Fibroblast of lung (primary cell): ENCODE measurements at places on chromosomes 11 and 22. TPM values are rescaled to one million over a fixed set of nuclear protein-coding genes. Genes with fewer than 3 reads are reported as not detected.

DNA sequence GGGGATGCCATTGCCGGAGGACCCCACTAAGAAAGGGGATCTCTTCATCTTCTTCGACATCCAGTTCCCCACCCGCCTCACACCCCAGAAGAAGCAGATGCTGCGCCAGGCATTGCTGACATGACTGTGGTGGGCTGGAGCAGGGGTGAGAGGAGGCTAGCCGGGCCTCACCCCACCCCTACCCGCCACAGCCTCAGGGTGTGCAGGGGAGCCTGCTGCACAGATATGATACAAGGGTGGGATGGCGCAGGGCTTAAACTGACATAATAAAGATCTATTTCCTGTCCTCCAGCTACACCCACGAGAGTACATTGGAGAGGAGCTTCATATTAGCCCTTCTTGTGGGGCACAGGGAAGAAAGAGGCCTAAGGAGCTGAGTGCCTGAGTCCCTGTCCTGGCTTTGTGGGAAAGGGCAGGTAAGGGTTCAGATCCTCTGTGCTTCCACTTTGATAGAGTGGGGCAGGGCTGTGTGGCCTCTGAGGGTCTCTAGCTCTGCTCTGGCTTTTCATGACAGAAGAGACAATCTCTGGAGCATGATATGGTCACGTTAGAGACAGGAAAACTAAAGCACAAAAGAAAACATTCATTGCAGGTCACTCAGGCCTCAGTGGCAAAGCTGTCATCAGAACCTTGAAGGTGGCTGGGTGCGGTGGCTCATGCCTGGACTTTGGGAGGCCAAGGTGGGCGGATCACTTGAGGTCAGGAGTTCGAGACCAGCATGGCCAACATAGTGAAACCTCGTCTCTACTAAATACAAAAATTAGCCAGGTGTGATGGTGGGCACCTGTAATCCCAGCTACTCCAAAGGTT lies 12.4 kb downstream of the UCP2 start:
- H3K27me3 ChIP-seq = no peaks in the 10 kb centered on the region
- H3K36me3 ChIP-seq = peaks cover 1% of the 10 kb centered on the region
- no peak overlapping the region for H3K27ac ChIP-seq
- no peak overlapping the region for H3K4me3 ChIP-seq
- H3K4me1 ChIP-seq = peaks cover 7% of the 10 kb centered on the region

DNA sequence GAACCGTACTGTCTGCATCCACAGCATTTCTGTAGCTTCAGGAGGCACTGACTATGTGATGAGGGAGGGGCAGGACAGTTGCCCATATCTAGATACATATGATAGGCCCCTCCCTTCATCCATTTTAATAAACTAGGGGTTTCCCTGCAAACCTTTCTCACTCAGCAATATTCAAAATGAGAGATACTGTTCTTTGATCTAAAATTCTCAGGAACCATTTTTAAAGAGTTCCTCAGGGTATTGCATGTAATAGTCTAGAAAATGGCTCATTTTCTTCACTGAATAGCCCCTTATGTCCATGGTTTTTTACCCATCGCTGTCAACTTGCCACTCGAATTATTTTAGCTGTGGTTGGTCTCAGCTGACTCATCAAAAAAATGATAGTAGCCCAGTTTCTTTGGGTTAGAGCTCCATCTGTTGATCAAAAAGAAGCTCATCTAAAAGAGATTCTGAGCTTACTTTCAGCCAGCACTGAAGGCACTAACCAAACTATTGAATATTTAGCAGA lies 37.0 kb upstream of the DNAJB7 start:
- no peak overlapping the region for H3K4me3 ChIP-seq
- H3K27ac ChIP-seq = no peak overlapping the region
- DNase-seq = peak; percentile 78
- no peaks in the 10 kb centered on the region for H3K36me3 ChIP-seq
- no peaks in the 10 kb centered on the region for H3K27me3 ChIP-seq

DNA sequence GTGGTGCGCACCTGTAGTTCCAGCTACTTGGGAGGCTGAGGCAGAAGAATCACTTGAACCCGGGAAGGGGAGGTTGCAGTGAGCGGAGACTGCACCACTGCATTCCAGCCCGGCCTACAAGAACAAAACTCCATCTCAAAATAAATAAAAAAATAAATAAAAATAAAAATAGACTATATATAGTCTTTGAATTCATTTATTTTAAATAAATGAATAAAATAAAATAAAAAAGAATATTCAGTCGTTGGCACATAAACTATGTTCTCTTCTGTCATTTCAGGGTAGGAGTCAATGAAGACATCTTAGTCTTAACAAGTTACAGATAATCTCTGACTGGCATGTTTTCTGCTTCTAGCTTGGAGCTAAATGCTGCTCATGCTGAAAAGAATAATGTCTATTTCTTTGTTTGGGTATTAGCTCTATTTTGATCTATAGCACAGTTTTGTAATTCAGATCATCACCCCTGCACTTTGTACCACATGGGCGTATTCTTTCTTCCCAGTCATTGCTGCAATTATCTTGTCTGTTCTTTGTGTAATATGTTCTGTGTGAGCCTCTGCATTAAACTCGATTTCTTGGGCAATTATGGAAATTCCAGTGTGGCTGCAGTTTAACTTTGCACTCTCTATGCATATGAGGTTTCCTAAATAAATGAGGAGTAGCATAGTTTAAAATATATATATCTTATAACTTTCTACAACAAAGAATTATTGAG lies 1.4 kb upstream of the MS4A14 start:
- H3K36me3 ChIP-seq = no peaks in the 10 kb centered on the region
- H3K4me1 ChIP-seq = no peaks in the 10 kb centered on the region
- H3K27me3 ChIP-seq = no peaks in the 10 kb centered on the region
- no peak overlapping the region for H3K4me3 ChIP-seq
- DNase-seq = no peak

DNA sequence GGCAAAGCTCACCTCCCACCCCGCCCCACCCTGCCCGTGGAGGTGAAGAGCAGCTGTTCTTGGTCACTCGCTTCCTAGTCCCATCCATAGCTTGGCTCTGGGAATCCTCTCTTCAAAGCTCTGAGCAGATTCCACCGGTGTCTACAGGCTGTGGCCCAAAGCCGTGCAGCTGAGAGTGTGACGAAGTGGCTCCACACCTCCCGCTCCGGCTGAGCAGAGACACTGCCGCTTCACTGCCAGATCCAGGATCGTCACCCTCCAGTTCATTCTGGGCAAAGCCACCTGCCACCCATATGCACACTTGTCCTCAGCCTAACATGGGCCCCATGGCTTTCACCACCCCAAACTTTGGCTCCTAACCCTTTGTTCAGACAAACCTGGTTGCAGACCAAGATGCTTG lies 532.9 kb upstream of the B3GAT1 start:
- H3K27me3 ChIP-seq = no peaks in the 10 kb centered on the region
- H3K36me3 ChIP-seq = no peaks in the 10 kb centered on the region
- H3K27ac ChIP-seq = no peak overlapping the region
- H3K4me3 ChIP-seq = no peak overlapping the region

DNA sequence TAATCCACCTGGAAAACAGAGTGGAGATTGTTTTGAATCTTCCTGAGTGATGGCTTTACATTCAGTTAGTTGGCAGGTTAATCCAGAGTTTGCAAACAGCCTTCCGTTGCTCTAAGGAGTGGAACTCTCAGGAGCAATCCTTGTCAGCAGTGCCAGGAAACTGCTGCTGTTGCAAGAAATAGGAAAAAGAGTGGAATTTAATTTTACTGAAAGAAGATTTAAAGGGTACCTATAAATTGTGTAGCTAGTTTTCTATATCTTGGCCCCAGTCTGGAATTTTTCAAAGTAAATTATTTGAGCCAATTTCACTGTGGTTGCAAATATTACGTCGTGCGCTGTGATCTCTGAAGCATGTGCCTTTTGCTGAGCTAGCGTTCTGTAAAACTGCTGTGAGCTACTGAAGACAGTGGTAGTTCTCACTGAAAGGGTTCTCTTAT lies 55.5 kb upstream of the SLC5A12 start:
- H3K4me3 ChIP-seq = no peak overlapping the region
- H3K27ac ChIP-seq = no peak overlapping the region
- H3K27me3 ChIP-seq = no peaks in the 10 kb centered on the region
- H3K36me3 ChIP-seq = no peaks in the 10 kb centered on the region
- peaks cover 5% of the 10 kb centered on the region for H3K4me1 ChIP-seq

AGBL2 gene
- total RNA-seq = 2.1 and 2.3 TPM in 2 replicates

MMP27 gene
- total RNA-seq = 0.17 TPM in 1 of 2 replicates, not detected in the other

DNA sequence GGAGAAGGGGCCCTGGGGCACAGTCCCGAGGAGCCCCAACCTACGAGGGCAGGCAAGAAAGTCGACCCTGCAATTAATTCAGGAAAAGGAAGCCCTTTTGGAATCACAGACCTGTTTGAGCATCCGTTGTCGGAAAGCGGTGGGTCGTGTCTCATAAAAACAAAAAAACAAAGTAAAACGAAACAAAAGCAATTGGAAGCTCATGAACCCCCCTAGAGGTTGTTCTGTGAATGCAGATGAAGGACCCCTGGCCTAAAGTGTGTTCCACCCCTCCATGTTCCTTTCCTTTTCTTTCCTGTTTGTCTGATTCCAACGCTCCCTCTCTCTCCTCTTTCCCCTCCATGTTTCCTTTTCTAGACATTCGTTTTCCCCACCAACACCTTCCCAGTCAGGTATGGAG lies 203.7 kb downstream of the GRIK4 start:
- peaks cover 12% of the 10 kb centered on the region for H3K4me1 ChIP-seq
- H3K27me3 ChIP-seq = no peaks in the 10 kb centered on the region
- H3K4me3 ChIP-seq = peak overlapping the region; percentile 40

DNA sequence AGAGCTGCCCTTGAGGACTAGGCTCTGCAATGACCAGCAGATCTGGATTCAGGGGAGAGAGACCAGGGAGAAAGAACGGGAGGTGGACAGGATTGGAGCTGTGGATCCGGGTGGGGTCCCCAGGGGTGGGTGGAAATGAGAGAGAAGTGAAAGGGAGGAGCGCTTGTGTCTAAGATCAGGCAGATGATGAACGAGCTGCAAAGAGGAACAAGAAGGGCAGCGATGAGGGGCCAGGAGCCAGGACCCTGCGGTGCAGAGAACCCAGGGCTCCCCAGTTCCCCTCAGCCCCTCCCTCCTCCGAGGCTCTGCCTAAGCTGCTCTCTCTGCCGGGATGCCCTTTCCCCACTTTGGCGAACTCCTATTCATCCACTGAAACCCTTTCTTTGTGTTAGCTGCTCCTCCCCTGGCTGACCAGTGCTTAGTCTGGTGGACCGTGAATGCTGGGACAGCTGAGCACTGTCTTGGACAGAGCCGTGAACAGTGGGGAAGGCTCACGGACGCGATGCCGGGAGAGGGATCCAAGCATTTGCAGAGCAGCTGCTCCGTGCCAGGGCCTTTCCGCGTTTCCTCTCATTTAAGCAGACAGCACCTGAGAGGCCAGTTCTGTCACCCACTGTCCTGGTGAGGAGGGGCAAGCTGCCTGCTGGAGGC lies 35.9 kb downstream of the SHISAL1 start:
- no peak overlapping the region for H3K4me3 ChIP-seq
- no peaks in the 10 kb centered on the region for H3K27me3 ChIP-seq
- DNase-seq = no peak
- no peaks in the 10 kb centered on the region for H3K36me3 ChIP-seq
- no peak overlapping the region for H3K27ac ChIP-seq
- H3K4me1 ChIP-seq = no peaks in the 10 kb centered on the region

DNA sequence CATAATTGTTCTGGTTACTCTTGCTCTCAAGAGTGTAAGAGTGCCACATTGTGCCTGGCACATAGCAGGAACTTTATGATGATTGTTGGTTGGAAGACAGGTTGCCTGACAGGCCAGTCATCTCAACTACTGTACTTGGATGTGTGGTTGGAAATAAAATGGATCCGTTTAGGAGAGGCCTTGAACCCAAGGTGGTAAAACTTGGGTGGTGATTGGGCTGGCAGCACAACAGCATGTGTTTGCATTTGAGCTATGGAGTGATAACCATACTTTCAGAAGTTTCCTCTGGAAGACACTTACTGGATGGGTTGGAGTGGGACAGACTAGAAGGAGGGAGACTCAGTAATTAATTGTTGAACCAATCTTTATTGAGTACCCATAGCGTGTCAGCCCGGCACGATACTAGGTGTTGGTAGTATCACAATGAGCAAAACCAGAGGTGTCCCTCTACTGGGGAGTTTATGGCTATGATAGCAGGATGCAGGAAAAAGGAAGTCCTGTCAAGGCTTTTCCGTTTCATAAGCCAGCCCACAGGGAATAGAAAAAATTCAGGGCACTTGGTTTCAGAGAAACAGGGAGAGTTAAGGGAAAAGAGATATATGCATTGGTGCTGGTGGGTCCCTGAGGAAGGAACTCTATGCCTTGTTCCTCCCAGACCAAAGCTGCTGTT lies 3.1 kb upstream of the TMEM109 start:
- H3K27me3 ChIP-seq = peaks cover 14% of the 10 kb centered on the region
- no peak overlapping the region for H3K27ac ChIP-seq
- peaks cover 3% of the 10 kb centered on the region for H3K4me1 ChIP-seq
- no peaks in the 10 kb centered on the region for H3K36me3 ChIP-seq

PTPN5 gene
- not detected in 2 replicates for total RNA-seq

DNA sequence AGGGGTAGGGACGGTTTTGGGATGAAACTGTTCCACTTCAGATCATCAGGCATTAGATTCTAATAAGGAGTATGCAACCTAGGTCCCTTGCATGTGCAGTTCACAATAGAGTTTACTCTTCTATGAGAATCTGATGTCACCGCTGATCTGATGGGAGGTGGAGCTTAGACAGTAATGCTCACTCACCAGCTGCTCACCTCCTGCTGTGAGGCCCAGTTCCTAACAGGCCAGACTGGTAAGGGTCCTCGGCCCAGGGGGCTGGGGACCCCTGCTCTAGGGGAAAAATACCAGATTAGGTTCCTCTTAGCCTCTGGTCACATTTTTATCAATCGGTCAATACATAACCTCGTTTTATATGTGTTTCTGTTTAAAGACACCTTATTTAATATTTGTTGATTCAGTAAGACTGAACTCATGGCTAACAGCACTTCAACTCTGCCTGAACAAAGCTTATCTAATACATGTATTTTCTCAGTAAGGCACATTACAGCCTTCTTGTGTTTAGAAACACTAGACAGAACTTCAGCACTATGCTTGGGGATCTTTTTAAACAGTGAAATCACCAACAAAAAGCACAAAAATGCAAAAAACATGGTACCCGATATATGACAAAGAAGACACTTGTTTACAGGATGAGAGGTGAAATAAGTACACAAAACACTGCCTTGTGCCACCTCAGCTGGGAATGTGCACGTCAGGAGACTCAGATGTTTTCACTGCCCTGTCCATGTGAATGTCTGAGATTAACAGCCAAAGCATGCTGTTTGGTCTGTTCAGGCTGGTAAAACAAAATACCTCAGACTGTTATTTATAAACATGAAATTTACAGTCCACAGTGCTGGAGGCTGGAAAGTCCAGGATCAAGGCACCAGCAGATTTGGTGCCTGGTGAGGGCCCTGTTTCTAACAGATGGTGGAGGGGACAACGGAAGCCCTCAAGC lies 107.5 kb downstream of the USP35 start:
- no peak for DNase-seq
- H3K27me3 ChIP-seq = no peaks in the 10 kb centered on the region
- H3K36me3 ChIP-seq = no peaks in the 10 kb centered on the region
- no peaks in the 10 kb centered on the region for H3K4me1 ChIP-seq
- no peak overlapping the region for H3K27ac ChIP-seq
- no peak overlapping the region for H3K4me3 ChIP-seq

GRCh38 chr11:115869780-115870431 lies 365.7 kb upstream of the CADM1 start:
- H3K4me3 ChIP-seq = no peak overlapping the region
- peak; percentile 55 for DNase-seq
- H3K27ac ChIP-seq = no peak overlapping the region
- H3K36me3 ChIP-seq = no peaks in the 10 kb centered on the region
- H3K27me3 ChIP-seq = no peaks in the 10 kb centered on the region
- H3K4me1 ChIP-seq = no peaks in the 10 kb centered on the region

BIRC3 gene
- 3.3 TPM in 2 replicates for total RNA-seq

GRCh38 chr11:117087446-117087845 lies 10.8 kb downstream of the SIK3 start:
- no peak overlapping the region for H3K27ac ChIP-seq
- no peak overlapping the region for H3K4me3 ChIP-seq
- H3K36me3 ChIP-seq = no peaks in the 10 kb centered on the region
- no peaks in the 10 kb centered on the region for H3K27me3 ChIP-seq

MS4A15 gene
- total RNA-seq = not detected in 2 replicates
